Stimulated activated CD8-positive, alpha-beta memory T cell treated with anti-CD3 and anti-CD28 coated beads, Interleukin-15, amount 100 ng/mL, for 24 hours (primary cell): ENCODE measurements at places on chromosomes 13 and 19.

- no peak for DNase-seq
Measured at GRCh38 chr13:62171697-62172096, 756.0 kb upstream of the PCDH20 start.

DNA sequence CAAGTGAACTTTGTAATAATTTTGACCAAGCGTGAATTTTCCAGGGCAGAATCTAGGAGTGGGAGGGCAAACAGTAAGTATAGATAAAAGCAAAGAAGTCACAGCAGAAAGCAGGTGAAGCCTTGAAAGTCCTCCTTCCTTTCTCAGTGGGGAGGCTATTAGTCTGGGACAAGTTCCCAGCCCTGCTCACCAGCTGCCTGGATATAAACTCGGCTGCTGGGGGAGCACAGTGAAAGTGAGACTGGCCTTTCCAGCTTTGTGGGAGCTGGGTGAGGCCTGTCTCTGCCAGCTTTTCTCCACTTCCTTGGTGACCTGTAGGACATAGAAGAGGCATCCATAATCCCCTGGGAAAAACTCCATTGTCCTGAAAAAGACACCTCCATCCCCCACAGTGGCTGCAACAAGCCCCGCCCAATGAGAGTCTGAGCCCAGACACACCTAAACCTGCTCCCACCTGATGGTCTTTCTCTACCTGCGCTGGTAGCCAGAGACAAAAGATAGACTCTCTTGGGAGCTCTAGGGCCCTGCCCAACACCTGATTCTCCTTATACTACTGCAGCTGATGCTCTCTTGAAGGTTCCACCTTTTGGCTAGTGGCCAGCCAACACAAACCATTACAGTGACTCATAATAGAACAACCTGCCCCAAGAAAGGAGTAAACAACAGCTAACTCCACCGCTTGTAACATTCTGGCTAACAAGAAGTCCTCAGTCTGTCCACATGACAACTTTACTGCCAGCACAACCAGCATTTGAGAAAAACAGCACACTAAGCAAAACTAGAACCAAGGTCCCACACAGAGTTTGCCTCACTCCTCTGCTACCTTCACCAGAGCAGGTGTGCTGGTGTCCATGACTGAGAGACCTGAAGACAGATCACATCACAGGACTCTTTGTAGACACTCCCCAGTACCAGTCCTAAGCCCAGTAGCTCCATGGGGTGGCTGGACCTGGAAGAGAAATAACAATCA lies 252.2 kb upstream of the SLITRK6 start:
- no peak for DNase-seq

GRCh38 chr19:42253245-42254088 lies 1.5 kb downstream of the ERF start:
- no peak for DNase-seq

- no peak for DNase-seq
Measured at GRCh38 chr19:30968210-30968609, 381.0 kb downstream of the TSHZ3 start.

- no peak for DNase-seq
Measured at GRCh38 chr19:46081928-46082727, 41.3 kb upstream of the IGFL4 start.
